Nucleus accumbens (tissue), 56 donors: ENCODE measurements at places on chromosomes 16 and 17.

DNA sequence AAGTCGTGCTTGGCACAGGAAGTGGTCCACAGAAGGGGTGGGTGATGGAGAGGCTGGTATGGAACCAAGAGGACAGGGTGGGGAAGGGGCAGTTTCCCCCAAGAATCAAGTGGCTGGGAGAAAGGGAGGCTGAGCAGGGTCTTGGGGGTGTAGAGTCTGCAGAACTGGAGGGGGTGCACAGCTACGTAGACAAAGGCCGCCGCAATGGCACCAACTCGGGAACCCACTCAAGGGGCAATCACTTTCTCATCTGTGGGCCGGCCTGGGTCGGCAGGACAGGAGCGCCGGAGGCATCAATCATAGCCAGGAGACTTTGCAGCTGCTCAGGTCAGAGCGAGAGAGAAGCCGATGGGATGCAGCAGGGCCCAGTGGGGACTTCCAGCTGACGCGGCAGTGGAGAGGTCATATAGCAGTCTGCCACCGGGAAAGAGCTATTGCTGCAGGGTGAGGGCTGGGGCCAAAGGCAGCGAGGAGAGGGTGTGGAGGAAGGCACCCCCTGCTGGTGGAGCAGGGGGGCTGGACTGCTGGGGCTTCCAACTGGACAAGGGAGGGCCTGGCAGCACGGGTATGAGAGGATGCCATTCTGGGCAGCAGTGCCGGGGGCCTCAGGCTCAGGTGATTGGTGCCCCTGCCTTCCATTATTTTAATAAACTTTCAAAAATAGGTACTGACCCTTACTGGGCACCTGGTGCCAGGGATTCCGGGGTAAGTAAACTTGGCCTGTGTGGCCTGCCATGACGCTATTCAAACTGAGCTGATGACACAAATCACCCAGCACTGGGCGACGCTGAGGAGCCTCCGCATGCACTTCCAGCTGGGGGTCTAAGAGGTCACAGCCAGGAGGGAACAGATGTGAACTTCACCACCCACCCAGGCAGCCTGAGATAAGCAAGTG is 52.5 kb upstream of the MTSS2 start:
- DNase-seq: no peak

GRCh38 chr16:80085606-80086005 is 455.2 kb upstream of the DYNLRB2 start:
- DNase-seq: no peak

GRCh38 chr17:53141280-53141679 is 681.4 kb upstream of the KIF2B start:
- DNase-seq: no peak

GRCh38 chr17:8016632-8017424 is 14.4 kb downstream of the GUCY2D start:
- DNase-seq: no peak

GRCh38 chr17:79097226-79098055 is 22.8 kb downstream of the ENGASE start:
- DNase-seq: no peak

DNA sequence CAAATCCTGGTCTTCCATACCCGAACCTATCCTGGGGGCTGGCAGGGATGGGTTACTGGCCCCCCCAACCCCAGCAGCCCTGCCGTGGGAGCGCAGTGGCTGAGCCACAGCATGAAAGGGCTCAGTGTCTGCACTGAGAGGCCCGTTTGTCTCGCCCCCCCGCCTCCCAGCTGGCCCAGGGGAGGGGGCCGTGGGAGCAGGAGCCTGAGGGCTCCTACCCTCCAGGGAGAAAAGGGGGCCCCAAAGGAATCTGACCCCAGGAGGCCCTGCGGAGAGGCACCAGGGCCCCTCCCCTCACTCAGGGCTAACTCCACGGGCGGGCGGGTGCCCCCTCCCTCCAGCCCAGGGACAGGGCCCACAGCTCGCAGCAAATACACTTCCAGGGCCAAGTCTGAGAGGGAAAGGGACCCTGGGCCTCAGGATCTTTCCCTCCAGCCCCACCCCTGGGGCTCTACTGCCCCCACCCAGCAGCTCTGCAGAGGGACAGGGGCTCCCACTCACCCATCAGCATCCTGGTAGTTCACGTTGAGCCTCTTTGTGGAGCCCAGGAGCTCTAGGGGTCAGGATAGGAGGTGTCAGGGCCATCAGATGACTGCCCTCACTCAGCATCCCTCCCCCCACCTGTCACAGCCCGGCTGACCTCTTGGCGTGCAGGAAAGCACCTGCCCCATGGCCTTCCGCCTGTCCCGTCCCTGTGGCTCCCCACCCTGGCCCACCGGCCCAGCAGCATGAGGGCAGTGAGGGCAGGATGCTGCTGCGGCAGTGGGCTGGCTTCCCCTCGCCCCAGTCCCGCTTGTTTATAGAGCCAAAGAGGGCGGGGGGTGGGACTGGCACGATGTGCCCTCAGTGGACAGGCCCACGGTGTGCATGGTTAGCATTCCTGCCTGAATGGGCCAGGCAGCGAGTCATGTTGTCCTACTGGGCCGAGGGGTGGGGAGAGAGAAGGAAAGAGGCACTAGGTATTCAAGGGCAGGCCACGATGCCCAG is 7.3 kb downstream of the CASKIN2 start:
- peak; percentile 74 for DNase-seq

DNA sequence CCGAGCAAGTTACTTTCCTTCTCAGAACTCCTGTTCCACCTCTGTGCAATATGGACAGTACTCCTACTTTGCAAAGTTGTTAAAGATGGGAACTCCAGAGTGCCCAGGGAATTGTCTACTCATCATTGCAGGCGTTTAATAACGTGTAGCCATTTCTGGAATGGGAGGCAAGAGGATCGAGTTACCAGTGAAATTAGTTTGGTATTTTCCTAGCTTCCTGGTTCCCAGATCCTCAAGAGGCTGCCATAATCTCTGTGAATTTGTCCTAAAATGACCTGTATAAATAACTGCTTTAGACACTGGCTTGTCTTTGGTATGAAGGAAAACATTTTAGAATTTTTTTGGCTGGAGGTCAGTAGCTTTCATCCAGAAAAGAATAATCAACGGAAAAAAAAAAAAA is 27.7 kb downstream of the WWOX start:
- DNase-seq: no peak

DNA sequence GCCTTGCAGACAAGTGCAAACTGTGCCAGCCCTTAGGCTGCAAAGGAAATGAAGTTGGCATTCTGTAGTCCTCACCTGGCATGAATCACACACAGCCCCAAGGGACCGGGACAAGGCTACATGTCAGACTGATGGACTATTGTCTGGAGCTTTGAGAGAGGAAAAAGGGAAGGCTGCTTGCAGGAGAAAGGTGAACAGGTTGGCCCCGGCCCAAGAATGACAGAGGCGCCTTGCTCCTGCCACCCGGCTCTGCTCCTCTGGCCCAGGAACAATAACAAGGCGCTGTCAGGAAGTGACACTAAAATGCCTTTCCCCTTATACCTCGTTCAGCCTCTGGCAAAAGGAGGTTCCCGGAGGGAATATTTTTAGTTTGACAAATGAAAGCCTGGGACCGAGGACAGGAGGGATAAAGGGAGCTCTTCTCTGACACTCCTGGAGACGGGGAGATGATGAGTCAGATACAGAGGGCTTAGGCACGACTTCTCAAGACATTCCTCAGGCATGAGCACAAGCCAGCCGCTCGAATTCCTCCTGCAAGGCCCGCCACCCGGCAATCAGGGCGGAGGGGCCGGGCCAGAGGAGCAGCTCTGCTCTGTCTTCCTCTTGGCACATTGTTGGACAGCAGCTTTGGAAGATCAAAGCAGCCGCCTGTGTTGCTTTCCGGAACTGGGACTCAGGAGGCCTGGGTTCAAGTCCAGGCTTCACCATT is 105.8 kb downstream of the NOG start:
- DNase-seq: no peak

DNA sequence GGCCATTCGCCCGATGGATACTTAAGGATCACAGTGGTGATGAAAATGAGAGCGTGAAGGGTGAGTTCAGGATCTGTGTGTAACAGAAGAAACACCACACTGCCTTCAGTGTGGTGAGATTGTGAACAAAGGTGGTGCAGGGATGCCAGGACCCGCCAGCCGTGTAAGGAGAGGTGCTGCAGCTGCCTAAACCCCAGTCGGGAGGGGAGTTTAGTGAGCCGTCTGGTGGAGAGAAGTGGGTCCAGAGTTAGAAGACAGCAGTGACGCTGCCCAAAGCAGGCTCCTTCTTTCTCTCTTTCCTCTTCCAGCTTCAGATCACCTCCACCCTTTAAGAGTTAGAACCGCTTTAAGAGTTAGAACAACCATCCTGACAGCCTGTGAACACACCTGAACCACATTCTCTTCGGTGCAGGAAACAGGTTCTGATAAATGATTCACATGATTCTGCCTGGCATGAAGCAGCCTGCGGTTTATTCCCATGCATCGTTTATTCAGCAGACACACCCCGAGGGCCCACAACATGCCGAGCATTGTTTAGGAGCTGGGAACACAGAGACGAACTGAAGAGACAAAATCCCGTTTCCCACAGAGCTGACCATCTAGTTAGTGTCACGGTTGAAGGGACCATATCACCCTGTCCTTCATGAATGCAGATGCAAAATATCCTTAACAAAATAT is 84.0 kb upstream of the DNAH17 start:
- DNase-seq: no peak

- DNase-seq: no peak
Measured at GRCh38 chr17:2081564-2081963, 26.7 kb downstream of the HIC1 start.

- no peak for DNase-seq
Measured at GRCh38 chr16:50678531-50678930, 2.6 kb downstream of the SNX20 start.

DNA sequence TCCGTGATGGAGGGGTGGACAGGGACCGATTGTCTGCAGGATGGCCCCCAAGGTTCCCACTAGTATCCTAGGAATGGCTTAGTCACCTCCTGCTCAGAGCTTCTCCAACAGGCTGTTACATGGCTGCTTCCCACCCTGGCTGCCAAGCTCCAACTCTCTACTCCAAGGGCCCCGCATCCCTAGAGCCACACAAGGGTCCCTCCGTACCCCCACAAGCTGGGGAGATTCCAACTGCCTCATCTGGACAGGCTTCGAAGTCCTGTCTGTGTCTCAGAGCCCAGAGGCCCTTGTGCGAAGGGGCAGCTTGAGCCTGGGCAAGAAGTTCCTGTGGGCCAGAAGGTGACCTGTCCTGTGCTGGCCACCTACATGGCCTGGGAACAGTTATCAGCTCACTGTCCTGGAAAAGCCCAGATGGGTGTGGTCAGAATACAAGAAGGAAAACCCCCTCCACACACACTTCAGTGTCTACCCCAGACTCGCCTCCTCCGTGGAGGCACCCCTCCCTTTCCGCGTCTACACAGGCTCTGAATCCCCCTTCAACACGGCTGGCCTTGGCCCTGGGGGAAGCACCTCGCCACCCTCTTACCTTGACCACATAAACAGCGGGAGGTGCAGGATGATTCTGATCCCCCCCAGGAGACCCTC is 586 bp downstream of the MEAK7 start:
- no peak for DNase-seq

- peak; percentile 97 for DNase-seq
Measured at GRCh38 chr17:75046407-75047289, at the start of the genes ATP5PD and KCTD2. Gene ATP5PD, minus strand, starts transcription at chr17:75046969. Its CDS starts 4,319 bp downstream, at chr17:75042650. Gene KCTD2, plus strand, starts transcription at chr17:75047225. Its CDS starts 26 bp downstream, at chr17:75047251.

- DNase-seq: no peak
Measured at GRCh38 chr16:25747160-25747758, 55.5 kb downstream of the HS3ST4 start.

DNA sequence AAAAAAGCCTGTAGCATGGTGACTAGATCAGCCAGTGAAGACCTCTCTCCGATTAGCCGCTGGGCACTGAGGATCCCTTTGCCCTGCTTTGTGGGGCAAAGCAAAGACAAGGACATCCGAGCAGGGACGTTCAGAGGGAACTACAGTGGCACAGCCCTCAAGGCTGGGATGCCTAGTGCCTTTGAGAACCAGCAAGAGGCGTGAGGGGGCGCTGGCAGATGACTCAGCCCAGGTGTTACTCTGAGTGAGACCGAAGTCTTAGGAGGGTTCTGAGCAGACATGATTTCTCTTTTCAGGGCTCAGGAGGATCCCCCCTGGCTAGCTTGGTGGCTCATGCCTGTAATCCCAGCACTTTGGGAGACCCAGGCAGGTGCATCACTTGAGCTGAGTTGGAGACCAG is 178.6 kb downstream of the CPPED1 start:
- no peak for DNase-seq

GRCh38 chr16:4780235-4780634 is 7.9 kb downstream of the SEPTIN12 start:
- no peak for DNase-seq

GRCh38 chr17:57507828-57508227 is 237.3 kb downstream of the CCDC182 start:
- DNase-seq: no peak

GRCh38 chr16:29310852-29311314 is 95.6 kb downstream of the NPIPB11 start:
- DNase-seq: no peak

- DNase-seq: no peak
Measured at GRCh38 chr17:62746941-62747340, 61.2 kb downstream of the MARCHF10 start.

DNA sequence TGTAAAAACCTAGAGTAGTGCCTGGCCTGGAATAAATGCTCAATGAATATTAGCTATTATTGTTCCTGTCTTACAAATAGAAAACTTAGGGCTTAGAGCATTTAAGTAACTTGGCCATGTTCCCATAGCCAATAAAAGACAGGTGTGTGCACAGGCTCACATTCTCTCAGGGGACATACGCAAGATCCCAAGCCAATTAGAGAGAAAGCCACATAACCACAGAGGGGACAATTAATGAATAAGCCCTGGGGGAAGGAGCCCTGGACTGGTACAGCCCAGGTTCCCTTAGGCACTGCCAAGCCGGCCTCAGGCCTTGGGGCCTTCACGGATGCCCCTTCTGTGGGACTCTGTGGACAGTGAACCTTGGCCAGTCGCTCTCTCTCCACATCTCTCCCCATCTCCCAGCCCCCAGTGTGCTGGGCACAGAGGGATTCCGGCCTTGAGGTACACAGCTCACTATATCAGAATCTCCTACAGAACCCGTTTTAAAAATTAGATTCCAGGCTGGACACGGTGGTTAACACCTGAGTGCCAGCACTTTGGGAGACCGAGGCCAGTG is 27.3 kb upstream of the ABCC12 start:
- DNase-seq: no peak

GRCh38 chr16:85123891-85124635 is 11.8 kb upstream of the CIBAR2 start:
- DNase-seq: peak; percentile 33

DNA sequence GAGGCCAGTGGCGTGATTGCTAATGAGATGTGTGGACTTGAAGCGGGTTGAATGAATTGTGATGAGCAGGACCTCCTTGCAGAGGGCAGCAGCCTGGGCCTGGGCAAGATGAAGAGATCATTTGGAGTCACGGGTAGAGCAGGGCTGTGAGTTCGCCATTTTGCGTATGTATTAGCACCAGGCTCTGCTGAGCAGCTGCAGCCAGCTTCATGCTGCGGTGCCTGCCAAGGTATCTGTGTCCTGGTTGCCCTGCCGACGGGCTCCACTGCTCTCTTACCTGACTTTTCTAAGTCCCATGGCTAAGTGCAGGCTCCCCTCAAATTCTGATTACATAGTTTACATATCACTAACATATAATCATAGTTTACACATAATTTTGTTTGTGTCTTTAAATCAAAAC is 295.7 kb downstream of the SNX29 start:
- no peak for DNase-seq

GRCh38 chr16:28261942-28262341 is 30.4 kb upstream of the SBK1 start:
- DNase-seq: no peak

GRCh38 chr17:44356241-44356640 is 7.4 kb downstream of the FAM171A2 start:
- no peak for DNase-seq
